ENCODE measurements at places on chromosomes 3 and 15.

GRCh38 chr3:192057261-192057660 lies 596.3 kb downstream of the PYDC2 start:
- DNase-seq = no peak

DNA sequence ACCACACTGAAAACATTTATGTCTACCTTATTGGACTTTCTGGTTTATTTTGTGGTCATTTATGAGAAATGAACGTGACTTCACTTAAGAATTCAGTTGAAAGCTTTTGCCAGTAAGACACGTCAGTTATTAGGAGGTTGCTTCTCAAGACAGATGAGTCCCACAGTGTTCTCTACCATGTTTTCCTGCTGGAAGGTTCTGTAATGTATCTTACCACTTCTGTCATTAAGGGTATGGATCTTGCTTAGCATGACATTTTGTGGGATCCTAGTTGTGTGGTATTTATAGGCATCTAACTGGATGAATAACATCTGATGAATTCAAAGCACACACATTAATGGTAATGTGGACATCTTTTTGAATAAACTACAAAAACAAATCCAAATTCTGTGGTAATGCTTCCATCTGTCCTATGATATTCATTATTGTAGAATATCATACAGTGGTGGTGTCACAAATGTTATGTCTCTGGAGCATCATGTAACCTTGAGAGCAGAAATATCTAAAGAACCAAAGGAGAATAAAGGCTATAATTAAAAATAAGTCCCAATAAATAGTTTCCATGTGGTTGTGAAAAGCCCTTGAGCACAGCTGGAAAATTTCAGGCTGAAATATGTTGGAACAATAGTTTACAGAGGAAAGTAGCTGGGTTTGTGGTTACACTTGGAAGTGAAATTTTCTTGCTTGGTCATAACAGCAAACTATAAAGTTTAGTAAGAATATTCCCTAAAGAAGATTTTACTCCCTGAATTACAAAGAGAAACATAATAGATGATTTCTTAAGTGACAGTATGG lies 61.5 kb downstream of the C3orf38 start:
- no peak for DNase-seq

- peak; percentile 87 for DNase-seq
These were observed 59.6 kb upstream of the TSC22D2 start for GRCh38 chr3:150348500-150348899.

- no peak for DNase-seq
These were observed 71.3 kb downstream of the COL8A1 start for GRCh38 chr3:99709686-99710085.

- DNase-seq = no peak
These were observed 290.7 kb downstream of the CHST2 start for GRCh38 chr3:143410259-143410658.

- no peak for DNase-seq
These were observed 99.1 kb downstream of the TMEM108 start for GRCh38 chr3:133137042-133137996.
